Activated effector memory CD4-positive, alpha-beta T cell treated with anti-CD3 and anti-CD28 coated beads, Interleukin-2, amount 50 U/mL, for 16 hours (primary cell): ENCODE measurements at places on chromosomes 16 and 17.

DNA sequence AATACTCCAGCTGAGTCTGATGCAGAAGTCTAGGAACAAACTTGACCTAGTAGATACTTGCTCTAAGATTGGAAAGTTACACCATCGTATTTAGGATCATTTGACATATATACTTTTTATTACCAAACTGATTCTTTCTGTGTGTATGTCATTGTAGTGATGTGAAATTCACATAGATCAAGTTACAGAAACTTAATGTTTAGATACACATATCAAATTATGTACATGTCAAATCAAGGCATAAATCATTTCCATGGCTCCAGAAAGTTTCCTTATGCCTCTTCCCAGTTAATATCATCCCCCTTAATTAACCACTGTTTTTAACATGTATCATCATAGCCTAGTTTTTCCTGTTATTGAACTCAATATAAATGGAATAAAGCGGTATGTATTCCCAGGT is 292.0 kb upstream of the CDH11 start:
- DNase-seq: no peak

DNA sequence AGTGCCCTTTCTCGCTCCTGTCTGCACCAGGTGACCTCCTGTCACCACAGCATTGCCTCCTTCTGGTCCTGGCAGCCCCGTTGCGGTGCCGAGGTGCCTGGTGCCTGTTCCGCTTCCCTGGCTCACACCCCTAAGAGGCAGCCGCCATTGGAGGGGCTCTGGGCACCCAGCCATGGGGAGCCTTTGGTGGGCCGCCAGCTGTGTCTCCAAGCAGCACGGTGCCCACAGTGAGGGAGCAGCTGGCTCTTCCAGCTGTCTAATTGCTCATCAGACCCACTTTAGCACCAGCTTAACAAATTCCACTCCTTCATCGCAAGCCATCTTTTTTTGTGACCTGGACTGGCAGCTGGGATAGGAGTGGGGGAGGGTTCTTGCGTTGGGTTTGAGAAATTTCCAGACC is 276.1 kb downstream of the SNX29 start:
- DNase-seq: no peak

GRCh38 chr17:77451245-77451893 is 310.6 kb downstream of the SEC14L1 start:
- DNase-seq: peak; percentile 92

- DNase-seq: peak; percentile 91
Measured at GRCh38 chr16:81745704-81746558, 33.2 kb upstream of the PLCG2 start.

DNA sequence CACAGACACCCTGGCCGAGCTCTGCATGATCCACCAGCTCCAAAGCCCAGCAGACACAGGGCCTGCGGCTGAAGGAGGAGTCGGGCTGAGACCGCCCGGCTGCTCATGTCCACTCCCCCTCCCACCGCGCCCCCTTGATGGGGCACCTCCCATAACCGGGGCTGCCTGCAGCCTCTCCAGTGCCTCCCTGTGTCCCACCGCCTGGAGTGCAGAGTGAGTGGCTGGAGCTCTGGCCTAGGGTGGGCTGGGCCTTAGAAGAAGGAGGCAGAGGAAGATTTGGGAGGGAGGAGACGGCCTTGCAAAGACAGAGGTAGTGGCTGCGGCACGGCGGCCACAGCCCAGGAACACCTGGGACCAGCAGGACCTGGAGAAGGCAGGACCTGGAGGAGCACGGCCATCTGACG is 4.0 kb downstream of the CBFA2T3 start:
- no peak for DNase-seq

DNA sequence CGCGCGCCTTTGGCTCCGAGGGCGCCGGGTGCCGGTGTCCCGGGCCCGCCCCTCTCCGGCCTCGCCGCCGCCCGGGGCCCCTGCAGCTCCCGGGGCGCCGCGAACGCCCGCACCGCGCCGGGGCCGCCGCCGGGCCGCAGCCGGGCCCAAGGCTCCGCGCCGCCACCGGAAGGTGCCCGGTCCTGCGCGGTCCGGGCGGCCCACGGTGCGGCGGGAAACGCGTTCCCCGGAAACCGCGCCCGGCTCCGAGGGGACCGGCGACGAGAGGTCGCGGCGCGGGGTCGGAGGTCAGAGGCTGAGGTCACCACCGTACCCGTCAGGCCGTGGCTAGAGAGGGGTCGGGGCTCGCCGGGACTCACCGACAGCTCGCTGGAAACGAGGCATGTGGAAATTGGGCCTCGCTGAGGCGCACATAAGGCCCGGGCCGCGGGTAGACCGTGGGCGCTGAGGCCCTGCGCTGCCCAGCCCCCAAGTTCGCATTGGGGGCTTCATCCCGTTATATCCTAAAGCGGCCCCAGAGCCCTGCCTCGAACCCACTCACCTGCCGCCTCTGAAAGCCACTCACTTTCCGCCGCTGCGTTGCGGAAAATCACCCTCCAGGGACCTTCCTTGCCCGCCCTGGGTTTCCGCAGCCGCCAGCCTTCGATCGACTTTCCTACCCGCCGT is at the start of gene DUS1L:
Gene DUS1L (minus strand): TSS at position 167 of the 666 bp plus-strand sequence. CDS start 745 bp downstream, outside the sequence.
- peak; percentile 90 for DNase-seq

DNA sequence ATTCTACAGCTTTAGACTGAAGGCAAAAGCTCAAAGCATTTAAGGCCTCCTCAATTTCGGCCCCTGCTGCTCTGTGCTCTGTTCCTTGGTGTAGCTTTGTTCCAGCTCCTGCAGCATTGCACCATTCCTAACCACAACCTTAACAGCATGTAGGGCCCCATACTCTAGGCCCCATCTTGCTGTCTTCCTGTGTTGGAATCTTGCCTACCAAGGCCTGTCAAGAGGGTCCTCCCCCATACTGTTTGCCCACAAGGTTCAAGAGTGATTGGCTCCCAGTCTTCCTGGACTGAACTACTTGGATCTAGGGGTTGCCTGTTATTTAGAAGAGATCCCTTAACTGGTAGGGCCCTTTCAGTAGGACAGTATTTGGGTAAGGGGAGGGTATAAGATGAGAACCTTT is 26.8 kb downstream of the TRPV2 start:
- DNase-seq: no peak

GRCh38 chr17:29162909-29163341 is 17.3 kb downstream of the MYO18A start:
- no peak for DNase-seq

GRCh38 chr17:44916781-44917241 is 1.5 kb upstream of the GFAP start:
- no peak for DNase-seq

DNA sequence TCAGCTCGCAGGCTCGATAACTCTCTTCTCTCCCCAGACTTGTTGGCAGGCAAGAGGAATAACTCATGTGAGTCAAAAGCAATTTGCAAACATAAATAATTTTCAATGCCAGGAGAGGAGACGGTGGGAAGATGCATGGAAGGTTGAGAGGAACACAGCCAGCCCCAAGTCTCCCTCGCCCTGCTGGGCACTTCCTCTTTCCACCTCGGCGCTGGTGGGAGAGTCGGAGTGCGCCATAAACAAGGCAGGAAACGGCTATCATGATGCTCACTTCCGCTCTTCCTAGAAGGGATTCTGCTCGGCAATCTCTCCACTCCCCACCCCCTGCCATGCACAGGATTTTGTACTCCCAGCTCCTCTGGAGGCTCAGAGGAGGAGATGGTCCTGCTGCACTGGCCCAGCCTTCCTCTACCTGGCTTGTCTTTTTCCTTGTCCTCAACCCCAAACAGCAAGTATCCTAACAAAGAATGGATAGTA is 13.0 kb downstream of the CBX4 start:
- no peak for DNase-seq

- DNase-seq: no peak
Measured at GRCh38 chr17:59093702-59094231, 12.9 kb downstream of the TRIM37 start.

DNA sequence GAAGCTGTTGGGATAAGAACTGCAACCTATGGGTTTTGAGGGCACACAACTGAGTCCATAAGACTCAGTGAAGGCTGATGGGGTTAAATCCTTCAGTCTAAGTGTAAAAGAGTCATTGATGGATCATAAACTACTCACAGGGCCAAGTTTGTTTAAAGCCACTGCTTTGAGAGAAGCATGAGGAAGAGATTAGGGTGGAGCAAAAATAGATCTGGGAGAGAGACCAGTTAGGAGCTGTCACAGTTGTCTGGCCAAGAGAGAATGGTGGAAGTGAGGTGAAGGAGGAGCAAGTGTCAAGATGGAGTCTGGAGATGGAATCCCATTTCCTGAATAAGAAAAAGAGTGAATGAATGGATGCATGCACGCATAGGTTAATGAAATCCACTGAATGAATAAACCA is 379.1 kb upstream of the CDH11 start:
- no peak for DNase-seq

- no peak for DNase-seq
Measured at GRCh38 chr17:82090549-82091263, 7.3 kb downstream of the FASN start.

- no peak for DNase-seq
Measured at GRCh38 chr16:80836846-80837245, 32.4 kb upstream of the CDYL2 start.

DNA sequence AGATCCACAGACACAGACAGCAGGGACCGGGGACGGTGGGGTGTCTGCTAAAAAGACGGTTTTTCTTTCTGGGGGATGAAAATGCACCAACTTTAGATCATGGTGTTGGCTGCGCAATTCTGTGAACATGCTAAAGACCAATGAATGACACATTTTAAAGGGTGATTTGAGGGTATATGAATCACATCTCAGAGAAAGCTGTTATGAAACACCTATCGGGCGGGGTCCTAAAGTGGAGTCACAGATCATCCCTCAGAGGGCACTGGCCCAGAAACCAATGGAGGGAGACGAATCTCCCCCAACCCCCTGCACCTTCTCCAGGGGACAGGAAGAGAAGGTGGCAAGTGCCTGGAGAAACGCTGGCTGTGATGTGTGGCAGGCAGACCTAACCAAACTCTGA is 26.0 kb downstream of the KLHDC4 start:
- no peak for DNase-seq

- DNase-seq: no peak
Measured at GRCh38 chr16:54407596-54407995, 121.0 kb upstream of the IRX3 start.

DNA sequence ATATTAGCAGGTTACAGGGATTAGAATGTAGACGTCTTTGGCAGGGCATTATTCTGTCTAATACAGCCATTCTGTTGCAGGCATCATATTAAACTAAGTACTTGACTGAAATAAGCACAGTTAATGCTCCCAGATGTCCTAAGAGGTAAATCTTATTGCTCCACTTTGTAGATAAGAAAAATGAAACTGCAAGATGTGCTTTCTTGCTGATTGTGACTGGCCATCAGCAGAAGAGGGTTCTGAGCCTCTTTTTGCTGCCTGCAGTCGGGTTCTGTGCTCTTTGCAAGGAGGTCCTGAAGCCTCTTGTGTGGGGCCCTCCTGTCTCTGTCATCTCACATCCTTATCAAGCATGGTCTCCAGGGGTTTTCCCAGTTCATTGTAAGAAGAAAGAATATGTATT is 167.1 kb downstream of the KCNJ2 start:
- DNase-seq: no peak

DNA sequence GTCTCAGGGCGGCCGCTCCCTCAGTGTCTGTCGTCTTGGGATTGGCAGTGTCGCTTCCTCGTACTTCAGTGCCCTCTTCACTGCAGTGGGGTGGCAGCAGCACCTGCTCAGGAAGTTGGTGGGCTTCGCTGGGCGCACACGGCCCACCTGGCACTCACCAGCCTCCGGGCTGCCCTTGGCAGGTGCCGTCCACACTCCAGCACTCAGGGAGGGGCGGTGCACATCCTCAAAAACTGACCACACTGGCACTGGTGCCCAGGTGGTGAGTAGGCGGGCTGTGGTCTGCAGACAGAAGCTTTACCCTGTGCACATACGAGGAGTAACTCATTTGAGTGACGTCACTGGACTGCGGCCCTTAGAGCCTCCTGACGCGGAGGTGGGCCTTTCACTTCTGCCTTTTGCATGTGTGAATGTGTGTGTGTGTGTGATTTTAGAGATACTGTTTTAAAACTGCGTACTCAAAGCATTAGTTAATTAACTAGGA is 94.6 kb downstream of the BANP start:
- DNase-seq: no peak

DNA sequence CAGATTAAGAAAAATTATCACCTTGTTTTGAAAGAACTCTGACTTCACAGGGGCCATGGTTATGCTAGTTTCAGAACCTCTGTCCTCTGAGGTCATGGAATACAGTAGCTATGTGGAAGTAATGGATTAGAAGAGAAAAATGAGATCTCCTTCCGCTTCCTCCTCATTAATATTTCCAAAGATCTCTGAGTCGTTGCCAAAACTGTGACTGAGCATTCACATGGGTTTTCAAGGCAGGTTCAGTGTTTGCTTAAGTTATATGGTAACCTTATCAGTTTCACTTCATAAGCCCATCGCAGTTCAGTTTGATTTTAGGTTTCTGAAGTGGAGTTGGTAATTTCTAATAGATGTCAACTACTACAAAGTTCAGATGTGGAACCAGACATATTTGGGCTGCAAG is 321.2 kb upstream of the SOX9 start:
- DNase-seq: no peak

DNA sequence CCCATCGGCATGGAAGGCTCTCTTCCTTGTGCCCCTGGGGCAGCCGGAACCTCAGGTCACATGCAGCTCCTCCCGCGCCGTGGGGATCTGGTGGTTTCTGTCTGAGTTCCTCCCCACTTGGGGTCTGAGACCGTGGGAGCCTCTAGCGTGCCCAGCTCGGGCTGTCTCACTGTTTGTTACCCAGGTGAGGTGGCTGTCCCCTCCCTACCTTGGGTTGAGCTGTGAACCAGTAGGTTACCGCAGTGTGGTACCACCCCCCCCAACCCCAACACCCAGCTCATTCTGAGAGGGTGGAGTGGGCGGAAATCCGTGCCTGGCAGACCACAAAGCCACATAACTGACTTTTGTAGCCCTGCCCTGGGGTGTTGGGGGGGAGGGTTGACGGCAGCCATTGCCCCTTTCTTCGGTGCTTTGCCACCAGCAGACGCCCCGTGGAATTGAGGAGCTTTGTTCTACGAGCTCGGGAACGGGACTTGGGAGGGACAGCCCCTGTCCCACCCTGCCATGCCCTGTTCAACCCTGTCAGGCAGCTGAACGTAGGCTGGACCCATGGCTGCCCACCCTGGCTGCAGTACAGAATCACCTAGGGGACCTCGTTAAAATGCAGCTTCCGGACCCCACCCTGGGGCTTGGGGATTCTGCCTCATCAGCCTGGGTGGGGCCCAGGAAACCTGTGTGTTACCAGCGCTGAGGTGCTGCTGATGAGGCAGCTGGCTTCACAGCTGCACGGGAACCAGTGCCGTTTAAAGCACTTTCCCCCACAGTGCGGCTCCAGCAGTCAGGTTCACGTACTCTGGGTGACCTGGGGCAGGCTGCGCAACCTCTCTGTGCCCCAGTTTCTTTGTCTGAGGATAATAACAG is 18.5 kb downstream of the RAP1GAP2 start:
- DNase-seq: peak; percentile 97

DNA sequence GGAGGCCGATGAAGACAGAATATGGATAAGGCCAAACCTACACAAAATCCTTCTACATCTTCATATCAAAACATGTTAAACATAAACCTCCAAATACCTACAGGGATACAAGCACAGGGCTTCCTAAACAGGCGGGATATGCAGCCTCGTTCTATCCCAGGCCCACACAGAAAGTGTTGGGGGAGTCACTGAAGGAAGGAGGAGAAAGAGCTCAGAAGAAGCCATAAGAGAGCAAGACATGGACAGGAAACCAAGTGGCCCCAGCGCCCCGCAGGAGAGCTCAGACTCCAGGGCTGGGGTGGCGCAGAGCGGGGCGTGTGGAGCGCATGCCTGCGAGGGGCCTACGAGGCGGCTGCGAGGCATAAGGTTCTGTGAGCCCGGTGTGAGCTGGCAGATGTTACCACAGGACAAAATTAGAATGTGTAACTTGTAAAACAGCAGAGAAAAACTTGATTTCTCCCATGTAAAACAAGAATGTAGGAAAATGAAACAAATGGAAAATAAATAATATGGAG is 11.0 kb upstream of the FASN start:
- DNase-seq: no peak

- DNase-seq: no peak
Measured at GRCh38 chr17:21295036-21295952, 10.8 kb downstream of the MAP2K3 start.
